Prostate gland (tissue), 2 donors: ENCODE measurements at places on chromosomes 2 and 18.

- no peaks in the 10 kb centered on the region for H3K36me3 ChIP-seq
- no peak overlapping the region for H3K4me3 ChIP-seq
- H3K27ac ChIP-seq, result no peak overlapping the region
- no peaks in the 10 kb centered on the region for H3K27me3 ChIP-seq
Measured at GRCh38 chr2:97792416-97792815, 79.0 kb downstream of the ZAP70 start.

DNA sequence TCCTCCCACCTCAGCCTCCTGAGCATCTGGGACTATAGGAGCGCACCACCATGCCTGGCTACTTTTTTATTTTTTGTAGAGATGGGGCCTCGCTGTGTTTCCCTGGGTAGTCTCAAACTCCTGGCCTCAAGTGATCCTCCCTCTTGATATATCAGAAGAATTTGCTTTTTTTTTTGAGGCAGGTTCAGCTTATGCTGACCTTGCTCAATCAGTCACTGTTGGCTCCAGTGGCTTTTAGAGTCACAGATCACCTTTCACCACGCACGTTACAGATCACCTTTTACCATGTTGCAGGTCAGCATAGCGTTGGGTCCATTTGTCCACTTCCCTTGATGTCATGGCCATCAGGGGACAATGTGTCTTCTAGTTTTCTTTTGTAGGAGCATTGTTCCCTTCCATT is 36.1 kb downstream of the DCAF17 start:
- no peak overlapping the region for H3K4me3 ChIP-seq
- no peak overlapping the region for H3K27ac ChIP-seq
- DNase-seq, result no peak
- no peaks in the 10 kb centered on the region for H3K4me1 ChIP-seq
- no peaks in the 10 kb centered on the region for H3K36me3 ChIP-seq

DNA sequence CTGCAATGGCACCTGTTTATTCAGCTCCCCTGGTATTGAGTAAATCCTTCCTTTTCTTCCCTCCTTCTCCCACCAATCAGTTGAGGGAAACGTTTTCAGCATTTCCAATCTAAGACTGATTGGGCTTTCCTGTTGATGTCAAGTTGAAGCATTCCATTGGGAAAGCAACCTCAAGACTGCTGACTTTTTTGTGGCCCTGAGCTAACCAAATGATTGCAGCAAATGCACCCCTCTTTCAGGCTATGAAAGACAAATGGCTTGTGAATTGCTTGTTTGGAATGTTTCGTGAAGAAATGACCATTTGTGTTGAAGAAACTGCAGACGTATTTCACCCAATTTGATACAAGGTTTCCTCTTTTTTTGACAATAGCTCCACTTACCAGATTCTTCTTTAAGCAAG is 303.5 kb downstream of the EPHA4 start:
- no peak for DNase-seq
- no peaks in the 10 kb centered on the region for H3K36me3 ChIP-seq
- H3K27ac ChIP-seq, result no peak overlapping the region
- no peaks in the 10 kb centered on the region for H3K4me1 ChIP-seq

DNA sequence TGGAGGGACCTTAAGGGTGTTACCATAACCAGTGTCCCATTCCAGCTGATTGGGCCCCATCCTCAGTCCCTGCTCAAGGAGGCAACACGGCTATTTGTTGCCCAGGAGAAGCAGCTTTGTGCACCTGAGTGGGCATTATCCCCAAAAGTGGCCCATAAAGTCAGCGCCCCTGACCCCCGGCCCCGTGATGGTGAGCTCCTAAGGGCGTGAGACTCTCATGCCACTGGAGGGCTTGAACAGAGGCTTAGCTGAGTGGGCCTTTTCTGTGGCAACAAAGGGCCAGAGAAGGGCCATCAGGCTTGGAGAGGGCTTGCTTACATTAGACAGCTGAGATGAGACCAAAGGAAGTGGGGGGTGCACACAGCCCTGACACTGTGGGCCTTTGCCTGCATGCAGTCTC is 99.2 kb upstream of the RAB6C start:
- no peak overlapping the region for H3K27ac ChIP-seq
- H3K27me3 ChIP-seq, result no peaks in the 10 kb centered on the region
- H3K4me1 ChIP-seq, result no peaks in the 10 kb centered on the region
- no peaks in the 10 kb centered on the region for H3K36me3 ChIP-seq

- H3K27ac ChIP-seq, result no peak overlapping the region
- no peak for DNase-seq
- no peaks in the 10 kb centered on the region for H3K36me3 ChIP-seq
Measured at GRCh38 chr2:45812011-45812500, 160.6 kb downstream of the PRKCE start.

GRCh38 chr2:178473931-178474330 is 4.5 kb downstream of the FKBP7 start:
- H3K27me3 ChIP-seq, result no peaks in the 10 kb centered on the region
- no peak overlapping the region for H3K4me3 ChIP-seq
- no peak overlapping the region for H3K27ac ChIP-seq
- H3K4me1 ChIP-seq, result no peaks in the 10 kb centered on the region
- no peak for DNase-seq
- H3K36me3 ChIP-seq, result no peaks in the 10 kb centered on the region

DNA sequence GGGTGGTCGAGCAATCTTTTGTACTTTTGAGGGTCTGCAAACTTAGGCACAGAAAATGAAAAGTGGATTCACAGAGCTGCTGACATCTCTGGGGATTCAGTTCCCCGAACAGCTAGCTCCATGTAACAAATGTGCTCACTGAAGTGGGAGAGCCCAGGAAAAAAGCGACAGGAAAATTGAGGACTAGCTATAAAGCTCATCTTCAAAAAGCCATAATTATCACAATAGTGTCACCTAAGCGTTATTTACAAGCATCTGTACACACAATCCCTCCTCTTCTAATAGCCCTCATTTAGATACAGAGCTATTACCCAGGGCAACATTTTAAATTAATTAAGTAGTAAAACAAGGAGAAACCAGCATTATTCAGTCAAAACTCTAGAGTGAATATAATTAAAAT is 36.1 kb downstream of the RNF152 start:
- H3K4me1 ChIP-seq, result no peaks in the 10 kb centered on the region
- H3K27ac ChIP-seq, result no peak overlapping the region
- no peaks in the 10 kb centered on the region for H3K36me3 ChIP-seq

DNA sequence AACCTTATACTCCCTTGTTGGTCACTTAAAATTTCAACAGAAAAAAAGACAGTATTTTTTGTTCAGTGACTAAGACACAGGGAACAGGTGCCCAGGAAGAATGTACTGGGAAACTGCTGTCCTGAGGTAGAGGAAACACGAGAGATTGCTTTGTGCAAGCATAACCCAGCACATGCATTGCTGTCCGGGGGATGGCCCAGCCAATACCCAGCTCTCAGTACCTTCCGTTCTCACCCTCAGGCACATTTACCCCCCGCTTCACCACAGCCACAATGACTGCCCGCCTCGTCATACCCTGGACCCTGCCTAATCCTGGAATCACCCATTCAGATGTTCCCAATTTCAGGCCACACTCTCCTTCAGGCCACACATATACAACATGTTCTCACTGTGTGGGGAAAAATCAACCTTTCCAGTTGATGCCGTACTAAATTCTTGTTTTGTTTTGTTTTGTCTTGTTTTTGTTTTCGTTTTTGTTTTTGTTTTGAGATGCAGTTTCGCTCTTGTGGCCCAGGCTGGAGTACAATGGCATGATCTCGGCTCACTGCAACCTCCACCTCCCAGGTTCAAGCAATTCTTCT is 140.7 kb downstream of the ESCO1 start:
- no peak for DNase-seq
- H3K27ac ChIP-seq, result no peak overlapping the region
- no peaks in the 10 kb centered on the region for H3K27me3 ChIP-seq
- H3K4me1 ChIP-seq, result no peaks in the 10 kb centered on the region
- no peaks in the 10 kb centered on the region for H3K36me3 ChIP-seq

DNA sequence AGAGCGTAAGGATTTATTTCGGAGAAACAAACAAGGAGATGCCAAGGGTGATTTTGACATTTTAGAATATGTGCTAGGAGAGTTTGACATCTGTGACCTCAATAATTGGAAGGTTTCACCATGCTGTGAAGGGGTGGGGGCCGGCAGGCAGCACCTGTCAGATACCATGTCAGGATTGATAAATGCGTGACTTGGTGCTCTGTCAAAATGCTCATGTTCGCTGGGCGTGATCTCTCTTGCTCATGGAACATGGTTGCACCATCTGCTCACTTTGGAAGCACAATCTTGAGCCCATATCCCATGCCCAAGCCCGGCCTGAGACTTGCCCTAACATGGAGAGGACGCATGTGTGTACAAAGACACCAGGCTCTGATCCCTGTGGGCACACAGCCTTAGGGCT is 347.6 kb downstream of the RNF144A start:
- H3K4me1 ChIP-seq, result no peaks in the 10 kb centered on the region
- no peak overlapping the region for H3K27ac ChIP-seq
- no peak overlapping the region for H3K4me3 ChIP-seq
- no peaks in the 10 kb centered on the region for H3K27me3 ChIP-seq

GRCh38 chr2:24813691-24814137 is 20.5 kb downstream of the CENPO start:
- no peak overlapping the region for H3K4me3 ChIP-seq
- H3K27ac ChIP-seq, result no peak overlapping the region
- DNase-seq, result no peak
- no peaks in the 10 kb centered on the region for H3K36me3 ChIP-seq
- H3K27me3 ChIP-seq, result no peaks in the 10 kb centered on the region
- H3K4me1 ChIP-seq, result no peaks in the 10 kb centered on the region

GRCh38 chr2:65377556-65378192 is 54.7 kb downstream of the SPRED2 start:
- H3K27ac ChIP-seq, result no peak overlapping the region
- H3K36me3 ChIP-seq, result no peaks in the 10 kb centered on the region
- no peak overlapping the region for H3K4me3 ChIP-seq

GRCh38 chr2:72745679-72746368 is 80.0 kb downstream of the EXOC6B start:
- no peak overlapping the region for H3K4me3 ChIP-seq
- no peaks in the 10 kb centered on the region for H3K4me1 ChIP-seq
- DNase-seq, result peak; percentile 26
- no peak overlapping the region for H3K27ac ChIP-seq
